ENCODE measurements at places on chromosomes 3 and 15. TPM values are rescaled to one million over a fixed set of nuclear protein-coding genes. Genes with fewer than 3 reads are reported as not detected.

DNA sequence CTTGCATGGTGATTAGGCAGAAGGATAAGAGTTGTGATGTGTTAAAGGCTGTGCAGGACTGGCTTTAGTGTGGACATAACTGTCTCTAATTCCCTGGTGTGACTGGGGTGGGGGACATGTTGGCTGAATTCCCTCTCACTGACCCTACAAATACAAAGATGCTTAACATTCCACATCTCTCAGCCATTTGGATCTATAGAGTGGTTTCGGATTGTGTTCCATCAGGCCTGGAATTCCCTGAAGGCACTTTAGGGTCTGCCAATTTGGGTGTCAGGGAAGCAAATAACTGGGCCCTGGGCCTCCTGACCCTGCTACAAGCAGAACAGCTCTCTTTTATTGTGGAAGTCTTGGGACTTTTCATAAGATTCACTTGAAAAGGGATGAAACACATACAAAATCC lies 56.2 kb downstream of the ARHGEF26 start:
- DNase-seq: no peak

GRCh38 chr3:57130571-57131209 lies 34.5 kb downstream of the IL17RD start:
- peak; percentile 44 for DNase-seq

- no peak for DNase-seq
Measured at GRCh38 chr3:123225016-123225415, 23.3 kb downstream of the SEC22A start.

DNA sequence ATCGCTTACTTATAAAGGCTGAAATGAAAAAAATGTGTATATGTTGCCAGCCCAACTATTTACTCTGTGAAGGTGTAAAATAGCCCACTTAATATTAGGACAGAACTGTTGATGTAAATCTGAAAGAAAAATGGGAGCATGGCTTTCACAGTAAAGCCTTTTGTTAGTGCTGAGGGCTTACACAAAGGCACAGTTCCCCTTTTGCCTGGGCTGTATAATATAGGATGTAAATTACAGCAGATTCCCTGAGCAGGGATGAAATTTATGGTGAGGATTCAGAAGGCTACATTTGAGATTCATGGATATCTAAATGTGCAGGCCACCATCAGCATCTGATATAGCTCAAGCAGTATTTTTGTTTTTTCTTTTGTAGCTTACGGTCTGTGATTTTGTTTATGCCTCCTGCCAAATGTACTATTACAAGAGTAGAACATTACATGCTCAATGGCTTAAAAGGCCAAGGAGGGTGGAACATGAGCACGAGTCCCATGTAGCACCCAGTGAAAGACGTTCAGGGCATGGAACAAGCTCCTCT lies 109.1 kb upstream of the ATP10A start:
- no peak for DNase-seq

DNA sequence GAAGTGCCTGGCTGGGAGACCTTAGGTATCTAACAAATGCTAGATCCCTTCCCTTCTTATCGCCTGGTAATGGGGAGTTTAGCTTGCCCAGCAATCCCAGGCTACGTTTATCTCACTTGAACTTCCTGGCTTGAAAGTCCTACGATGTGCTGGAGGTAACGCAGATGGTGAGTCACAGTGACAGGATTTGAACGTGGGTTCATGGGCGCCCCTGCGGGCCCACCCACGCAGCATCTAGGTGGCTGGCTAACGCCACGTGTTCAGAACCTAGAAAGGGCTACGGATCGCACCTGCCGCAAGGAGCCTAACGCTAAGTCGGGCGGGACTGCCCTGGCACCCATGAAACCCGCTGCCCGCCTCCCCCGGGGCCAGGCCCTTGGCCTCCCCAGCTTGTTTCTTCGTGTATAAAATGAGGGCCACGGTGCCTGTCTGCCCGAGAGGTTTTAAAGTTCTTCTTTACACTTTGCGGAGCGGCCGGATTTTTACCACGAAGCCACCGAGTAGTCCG lies 600 bp upstream of the USP3 start:
- no peak for DNase-seq

DNA sequence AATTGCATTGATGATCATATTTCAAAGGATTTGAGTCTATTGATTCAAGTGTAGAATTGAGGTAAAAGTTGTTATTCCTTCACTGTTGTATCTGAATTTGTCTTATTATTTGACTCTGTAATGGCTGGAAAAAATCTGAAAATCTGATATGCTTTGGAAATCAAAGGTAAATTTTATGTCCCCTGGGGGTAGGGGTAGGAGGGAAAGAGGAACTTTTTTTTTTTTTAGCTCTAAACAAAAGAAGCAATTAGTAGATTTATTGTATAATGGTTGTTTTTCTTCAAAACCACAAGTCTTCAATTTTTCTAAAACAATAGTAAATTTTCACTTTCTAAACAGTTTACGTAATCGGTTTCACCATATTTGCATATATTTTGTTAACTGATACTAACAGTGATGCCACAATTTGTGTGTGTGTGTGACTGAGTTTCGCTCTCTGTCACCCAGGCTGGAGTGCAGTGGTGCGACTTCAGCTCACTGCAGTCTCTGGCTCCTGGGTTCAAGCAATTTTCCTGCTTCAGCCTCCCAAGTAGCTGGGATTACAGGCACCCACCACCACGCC lies 91.7 kb upstream of the GOLGA6L4 start:
- DNase-seq: no peak

DNA sequence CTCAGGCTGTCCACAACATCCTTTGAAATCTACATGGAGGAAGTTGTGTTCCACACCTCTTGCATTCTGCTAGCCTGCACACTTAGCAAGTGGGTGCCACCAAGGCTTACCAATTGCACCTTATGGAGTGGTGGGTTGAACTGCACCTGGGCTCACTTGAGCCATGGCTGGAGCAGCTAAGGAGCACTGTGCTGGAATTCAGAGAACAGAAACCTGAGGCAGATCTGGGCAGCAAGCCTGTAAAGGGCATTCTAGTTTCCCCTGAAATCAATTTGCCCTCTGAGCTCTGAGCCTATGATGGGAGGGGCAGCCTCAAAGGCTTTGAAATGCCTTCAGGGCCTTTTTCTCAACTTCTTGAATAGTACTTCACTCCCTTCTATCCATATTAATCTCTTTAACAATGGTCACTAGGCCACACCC lies 18.0 kb downstream of the BTLA start:
- no peak for DNase-seq

GRCh38 chr15:66600240-66600627 lies 34.4 kb upstream of the LCTL start:
- DNase-seq: no peak

DNA sequence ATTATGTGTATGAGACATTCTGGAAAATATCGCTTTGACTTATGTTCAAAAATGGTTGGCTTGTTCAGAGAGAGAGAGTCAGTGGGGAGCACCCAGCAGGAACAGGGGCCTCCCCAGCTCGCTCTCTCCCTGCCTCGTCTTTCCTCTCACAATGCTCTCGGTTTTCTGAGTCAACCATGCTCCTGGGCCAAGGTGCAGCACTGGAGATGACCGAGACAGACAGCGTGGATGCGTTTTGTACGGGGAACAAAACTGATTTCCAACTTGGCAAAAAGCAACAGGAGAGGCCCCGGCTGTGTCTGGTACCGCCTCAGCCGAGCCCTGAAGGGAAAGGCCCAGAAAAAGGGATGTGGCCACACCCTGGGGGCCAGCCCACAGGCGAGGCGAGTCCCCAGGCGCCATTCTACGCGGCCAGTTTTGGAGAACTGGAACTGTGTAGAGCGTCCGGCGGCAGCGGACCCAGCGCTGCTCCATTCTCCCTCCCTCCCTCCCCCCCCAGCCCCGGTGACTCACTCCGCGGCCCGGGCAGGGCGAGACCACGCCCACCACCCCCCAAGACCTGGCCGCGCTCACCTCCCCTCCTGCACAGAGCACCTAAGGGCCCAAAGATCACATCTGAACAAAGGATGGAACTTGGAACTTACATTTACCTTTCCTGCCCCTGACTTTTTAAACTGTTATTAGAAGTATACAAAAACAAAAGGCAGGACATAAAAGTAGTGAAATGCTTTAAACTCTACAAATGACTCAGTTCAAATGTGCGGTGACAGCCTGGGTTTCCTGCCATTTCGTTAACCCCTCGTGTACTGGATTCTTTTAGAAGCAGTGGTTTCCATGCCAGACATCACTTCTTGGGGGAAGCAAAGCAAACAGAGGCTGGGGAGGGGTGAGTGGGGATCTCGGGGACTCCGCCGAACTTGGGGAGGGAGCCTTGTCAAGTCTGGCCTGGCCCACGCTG lies 12.7 kb downstream of the ATP10A start:
- DNase-seq: peak; percentile 71

- DNase-seq: no peak
Measured at GRCh38 chr3:148930752-148931151, 60.6 kb upstream of the GYG1 start.

DNA sequence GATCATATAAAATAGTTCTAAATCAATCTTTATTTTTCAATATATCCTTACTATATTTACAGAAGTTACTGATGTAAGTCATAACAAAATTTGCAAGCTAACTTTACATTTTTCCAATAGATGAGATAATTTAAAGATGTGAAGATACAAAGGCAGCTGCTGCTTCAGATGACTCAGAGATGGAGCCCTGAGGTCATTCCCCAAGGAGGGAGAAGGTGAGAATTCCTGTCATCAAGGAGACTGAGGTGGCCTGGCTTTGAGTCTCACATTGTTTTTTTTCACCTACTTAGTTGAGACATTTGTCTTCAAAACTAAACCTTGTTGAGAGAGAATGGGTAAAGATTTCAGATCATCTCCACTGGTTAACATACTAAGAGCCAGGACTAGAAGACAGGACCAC lies 3.9 kb upstream of the SAMD7 start:
- DNase-seq: no peak

DNA sequence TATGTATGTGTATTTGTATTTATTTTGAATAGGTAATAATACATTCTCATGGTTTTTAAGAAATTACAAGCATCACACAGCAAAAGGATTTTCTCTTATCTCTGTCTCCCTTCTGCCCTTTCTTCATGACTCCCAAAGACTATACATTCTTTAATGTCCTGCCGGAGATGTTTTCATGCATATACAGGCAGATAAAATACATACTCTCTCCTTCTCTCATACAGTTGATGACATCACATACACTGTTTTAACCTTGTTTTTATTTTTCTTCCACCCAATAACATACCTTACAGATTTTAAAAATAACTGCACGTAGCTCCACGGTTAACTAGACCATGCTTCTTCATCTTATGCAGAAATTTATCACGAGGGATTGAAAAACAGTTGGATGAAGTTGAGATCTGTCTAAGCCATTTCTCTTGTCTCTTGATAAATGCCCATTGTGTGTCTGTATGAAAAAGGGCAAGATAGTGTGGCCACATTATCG lies 249.8 kb downstream of the EDEM1 start:
- DNase-seq: no peak

GRCh38 chr3:131491775-131492174 lies 11.0 kb downstream of the MRPL3 start:
- no peak for DNase-seq

DNA sequence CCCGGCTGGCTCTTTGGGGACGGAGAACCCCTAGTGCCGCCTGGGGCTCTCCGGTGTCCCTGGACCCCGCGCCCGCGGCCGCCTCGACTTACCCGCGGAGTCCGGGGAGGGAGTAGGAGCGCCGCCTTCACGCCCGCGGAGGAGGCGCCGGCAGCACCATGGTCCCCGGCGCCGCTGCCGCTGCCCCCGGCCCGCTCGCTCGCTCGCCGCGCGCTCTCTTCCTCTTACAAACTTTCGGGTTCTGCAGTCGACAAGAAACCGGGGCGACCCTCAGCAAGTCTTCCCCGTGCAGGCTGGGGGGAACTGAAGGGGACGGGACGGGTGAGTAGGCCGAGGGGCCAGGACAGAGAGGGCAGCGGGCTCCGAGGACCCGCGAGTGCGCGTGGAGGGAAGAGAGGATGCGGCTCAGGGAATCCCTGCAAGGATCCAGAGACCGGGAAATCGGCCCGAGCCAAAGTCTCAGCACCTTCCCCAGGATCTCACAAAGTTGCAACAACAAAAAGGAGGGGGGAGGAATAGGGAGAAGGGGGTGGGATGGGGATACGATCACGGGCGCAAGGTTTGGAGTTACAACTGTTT lies 2.0 kb downstream of the FOXP1 start:
- no peak for DNase-seq

GRCh38 chr3:194973366-194974000 lies 287.8 kb downstream of the FAM43A start:
- DNase-seq: no peak

DNA sequence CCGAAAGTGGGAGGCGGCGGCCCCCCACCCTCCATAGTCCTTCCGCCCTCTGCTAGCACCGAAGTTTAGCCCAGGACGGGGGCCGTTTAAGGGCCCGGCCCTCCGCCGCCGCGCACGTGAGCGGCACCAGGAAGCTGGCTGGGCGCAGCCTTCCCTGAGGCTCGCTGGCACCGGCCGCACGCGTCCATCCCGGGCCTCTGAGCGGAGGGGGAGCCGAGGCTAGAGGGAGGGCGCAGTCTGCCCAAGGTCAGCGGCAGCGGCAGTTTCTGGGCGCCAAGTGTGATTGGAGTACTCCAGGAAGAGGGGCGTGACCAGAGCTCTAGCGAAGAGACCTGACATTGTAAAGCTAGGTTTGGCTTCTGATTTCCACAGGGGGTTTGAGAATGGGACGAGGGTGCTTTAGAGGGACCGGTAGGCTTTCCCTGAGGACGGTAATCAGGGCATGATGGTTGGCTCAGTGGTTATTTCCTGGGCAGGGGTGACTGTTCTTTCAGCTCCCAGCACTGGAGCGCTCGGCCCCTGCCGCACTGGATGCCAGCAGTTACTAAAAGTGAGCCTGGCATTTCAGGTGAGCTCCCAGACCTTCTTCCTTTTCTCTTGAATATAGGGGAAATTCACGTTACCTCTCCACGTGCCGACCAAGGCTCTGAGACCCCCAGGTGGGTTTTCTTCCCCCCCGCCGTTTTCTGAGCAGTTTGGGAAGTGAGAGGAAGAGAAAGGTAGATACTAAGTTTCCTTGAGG lies 853 bp downstream of the TEX264 start:
- peak; percentile 15 for DNase-seq

- no peak for DNase-seq
Measured at GRCh38 chr15:44034933-44035624, 160.0 kb downstream of the FRMD5 start.

GRCh38 chr3:38493031-38493430 lies 3.1 kb upstream of the EXOG start:
- no peak for DNase-seq

- peak; percentile 2 for DNase-seq
Measured at GRCh38 chr3:129794311-129795185, 99.0 kb downstream of the TMCC1 start.

- no peak for DNase-seq
Measured at GRCh38 chr3:8094415-8094814, 407.2 kb upstream of the LMCD1 start.

The EFHB gene
- total RNA-seq: 0.79 TPM

The P2RY1 gene
- 5.7 TPM for total RNA-seq

The DPPA2 gene
- not detected for total RNA-seq

The CHDH gene
- 0.99 TPM for total RNA-seq

The SLC28A1 gene
- total RNA-seq: not detected

The PRR20G gene
- not detected for total RNA-seq

The UBAP1L gene
- 2.2 TPM for total RNA-seq

The PAQR5 gene
- total RNA-seq: 7.2 TPM

The SPRED1 gene
- total RNA-seq: 57.2 TPM

The ARGFX gene
- not detected for total RNA-seq

The GPR87 gene
- total RNA-seq: 13.3 TPM

The UCN2 gene
- total RNA-seq: 1.4 TPM

Data from skin of body (tissue), 3 donors.